ENCODE measurements at places on chromosomes 12 and 14.

GRCh38 chr12:54207539-54208294 lies 18.9 kb upstream of the SMUG1 start:
- peak; percentile 84 for DNase-seq

DNA sequence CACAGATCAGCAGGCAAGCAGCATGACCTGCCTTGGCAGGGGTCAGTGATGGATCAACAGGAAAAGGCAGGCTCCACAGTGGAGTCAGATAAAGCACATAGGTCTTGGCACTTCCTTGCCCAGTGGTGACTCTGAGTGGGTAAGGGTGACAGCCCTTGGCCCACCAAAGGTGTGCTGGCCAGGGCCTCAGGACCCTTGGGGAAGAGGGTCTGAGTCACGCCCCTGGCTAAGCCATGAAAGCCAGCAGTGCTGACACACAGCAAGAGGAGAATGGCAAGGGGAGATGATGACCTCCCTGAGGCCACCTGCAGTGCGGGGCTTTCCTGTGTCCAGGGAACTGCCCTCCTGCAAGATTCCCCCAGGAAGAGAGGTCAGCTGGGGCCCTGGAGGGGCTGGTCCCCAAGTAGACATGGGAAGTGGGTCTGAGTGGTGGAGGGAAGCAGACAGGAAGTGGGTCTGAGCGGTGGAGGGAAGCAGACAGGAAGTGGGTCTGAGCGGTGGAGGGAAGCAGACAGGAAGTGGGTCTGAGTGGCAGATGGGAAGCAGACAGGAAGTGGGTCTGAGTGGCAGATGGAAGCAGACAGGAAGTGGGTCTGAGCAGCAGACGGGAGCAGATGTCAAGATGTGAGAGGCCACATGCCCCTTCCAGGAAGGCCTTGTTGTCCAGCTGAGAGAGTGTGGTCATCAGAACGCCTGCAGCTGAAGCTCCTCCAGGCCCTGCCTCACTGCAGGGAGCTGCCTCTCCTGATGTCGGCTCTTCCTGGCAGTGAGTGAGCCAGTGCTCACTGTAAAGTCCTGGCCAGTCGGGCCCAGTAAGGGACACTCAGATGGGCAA lies 34.8 kb downstream of the DIO3 start:
- no peak for DNase-seq

GRCh38 chr12:51870504-51870903 lies 17.4 kb upstream of the ANKRD33 start:
- no peak for DNase-seq

- no peak for DNase-seq
Measured at GRCh38 chr12:119328111-119328510, 6.4 kb upstream of the CCDC60 start.

GRCh38 chr12:49223590-49224369 lies 34.9 kb upstream of the TUBA1A start:
- no peak for DNase-seq

- DNase-seq, result no peak
Measured at GRCh38 chr14:84922370-84922769, 607.6 kb upstream of the FLRT2 start.

GRCh38 chr12:123898673-123899072 lies 74.0 kb downstream of the CCDC92 start:
- DNase-seq, result no peak

DNA sequence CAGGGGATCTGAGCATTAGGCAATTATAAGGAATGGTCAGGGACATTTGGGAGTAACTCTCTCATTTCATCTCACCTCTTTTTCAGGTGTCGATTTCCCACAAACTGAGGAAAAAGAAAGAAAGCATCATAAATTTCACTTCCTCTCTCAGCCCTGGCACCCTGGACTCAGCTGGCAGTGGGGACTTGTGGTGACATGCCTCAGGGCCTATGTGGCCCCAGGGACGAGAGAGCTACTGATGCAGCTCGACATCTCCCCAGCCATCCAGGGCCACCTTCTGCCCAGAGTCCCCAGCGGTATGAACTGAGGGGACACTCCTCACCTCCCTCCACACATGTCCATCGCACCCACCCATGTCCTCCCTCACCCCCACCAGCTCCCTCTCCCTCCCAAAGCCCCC lies 11.7 kb downstream of the TNFRSF1A start:
- no peak for DNase-seq

- no peak for DNase-seq
Measured at GRCh38 chr12:16587110-16587453, 18.9 kb downstream of the LMO3 start.

DNA sequence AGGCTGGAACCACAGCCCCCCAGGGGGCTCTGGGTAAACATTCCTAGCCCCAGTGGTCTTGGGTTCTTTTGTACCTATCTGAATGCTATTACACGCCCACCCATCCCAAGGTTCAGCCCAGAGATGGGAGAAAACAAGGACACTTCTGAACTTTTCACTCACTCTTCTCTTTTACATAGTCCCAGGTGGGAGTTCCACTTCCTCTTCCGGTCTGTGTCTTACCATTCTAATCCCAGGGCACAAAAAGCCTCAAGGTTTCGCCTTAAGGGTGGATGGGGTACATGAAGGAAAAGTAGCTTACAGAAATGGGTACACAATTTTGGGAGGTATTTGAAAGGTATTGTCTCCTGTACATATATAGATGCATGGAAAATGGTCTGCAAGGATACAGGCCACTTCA lies 79.0 kb downstream of the TMEM30B start:
- no peak for DNase-seq

DNA sequence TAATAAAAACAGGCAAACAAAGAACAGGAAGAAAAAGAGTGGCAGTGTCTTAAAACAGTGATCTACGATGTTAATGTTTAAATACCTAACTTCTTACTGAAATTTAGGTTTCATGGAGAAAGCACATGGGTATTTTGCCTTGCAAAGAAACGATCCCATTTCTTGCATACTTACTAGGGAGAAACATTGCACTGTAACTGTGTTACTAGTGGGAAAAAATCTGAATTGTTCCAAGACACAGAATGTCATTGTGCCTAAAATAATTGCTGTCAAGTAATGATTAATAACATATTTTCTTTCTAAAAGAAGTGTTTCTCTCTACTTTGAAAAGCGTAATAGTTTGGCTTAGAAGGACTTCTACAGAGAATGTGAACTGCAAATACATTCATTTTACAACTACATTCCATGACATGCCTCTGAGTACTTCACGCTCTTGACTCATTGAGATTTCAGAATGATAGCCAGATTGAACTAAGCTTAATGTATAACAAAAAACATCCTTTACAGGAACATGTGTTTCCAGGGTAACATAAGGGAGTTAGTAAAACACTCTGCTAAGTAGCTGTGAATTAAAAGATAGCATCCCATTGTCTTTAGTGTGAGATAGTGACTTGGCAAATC lies 256.2 kb upstream of the CPNE8 start:
- no peak for DNase-seq

- DNase-seq, result no peak
Measured at GRCh38 chr12:67534046-67534445, 114.5 kb upstream of the DYRK2 start.

DNA sequence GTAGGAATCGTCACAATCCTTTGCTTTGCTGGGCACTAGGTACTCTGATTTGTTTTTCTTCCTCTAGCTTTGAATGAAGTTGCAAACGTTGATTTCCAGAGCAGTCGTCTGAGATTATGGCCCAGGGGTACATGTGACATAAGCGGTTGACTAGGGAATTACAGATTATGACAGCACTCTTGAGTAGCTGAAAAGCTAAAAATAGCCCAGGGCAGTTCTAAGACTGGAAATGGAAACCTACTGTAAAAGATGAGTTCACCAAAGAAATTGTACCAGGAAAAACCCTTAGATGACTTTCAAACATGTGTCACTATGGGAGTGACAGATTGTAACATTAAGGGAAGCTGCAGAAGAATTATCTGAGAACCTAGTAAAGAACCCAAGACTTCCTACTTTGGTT lies 108.5 kb downstream of the ANO6 start:
- peak; percentile 1 for DNase-seq
